Stimulated activated effector memory CD8-positive, alpha-beta T cell treated with anti-CD3 and anti-CD28 coated beads, Interleukin-12 subunit alpha, Interleukin-12 subunit beta, amount 100 ng/mL, for 72 hours (primary cell): ENCODE measurements at places on chromosomes 6 and 20.
A peak's percentile ranks its signal among the peaks of the same experiment; 100 is the strongest.

DNA sequence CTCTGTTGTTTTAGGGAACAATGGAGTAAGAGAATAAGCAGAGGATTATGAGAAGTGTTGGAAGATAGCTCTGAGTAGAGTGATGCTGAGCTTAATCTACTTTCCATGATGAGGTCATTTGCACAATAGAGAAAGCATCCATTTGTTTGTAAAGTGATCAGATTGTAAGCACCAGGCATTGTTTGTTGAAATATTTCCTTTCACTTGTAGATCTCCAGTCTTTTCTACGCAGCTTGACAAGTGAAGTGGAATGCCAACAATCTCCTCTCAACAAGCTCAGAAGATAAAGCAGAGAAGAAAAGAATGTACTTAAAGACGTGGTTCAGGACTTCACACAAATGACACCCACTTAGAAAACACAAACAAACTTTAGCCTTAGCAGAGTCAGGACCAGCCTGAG, 80.1 kb upstream of the MARCKS start:
- no peak for DNase-seq

DNA sequence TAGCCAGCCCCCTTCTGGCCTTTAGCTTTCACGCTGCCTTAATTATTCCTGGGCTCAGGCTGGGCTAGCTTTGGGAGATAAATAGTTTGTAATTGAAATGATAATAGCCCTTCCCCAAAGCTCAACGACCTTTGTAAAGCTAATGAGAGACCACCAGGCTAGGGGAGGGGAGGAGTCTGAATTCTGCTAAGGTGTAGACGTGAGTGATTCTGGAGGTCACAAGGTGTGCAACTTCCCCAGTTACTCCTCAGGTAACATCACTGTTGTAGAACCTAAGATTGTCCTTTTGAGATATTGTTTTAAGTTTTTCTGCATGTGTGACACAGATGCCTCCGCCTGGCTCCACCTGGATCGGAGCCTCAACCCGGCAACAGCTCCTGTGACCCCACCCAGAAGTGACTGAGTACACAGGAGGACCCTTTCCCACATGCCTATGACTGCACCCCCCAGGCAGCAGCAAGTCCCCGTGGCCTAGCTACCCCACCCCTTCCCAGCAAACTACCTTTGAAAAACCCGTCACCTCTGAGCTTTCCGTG, 5.8 kb upstream of the GPR31 start:
- DNase-seq = no peak

- no peak for DNase-seq
Observed at GRCh38 chr20:45821947-45822346, 5.2 kb downstream of the TNNC2 start.

DNA sequence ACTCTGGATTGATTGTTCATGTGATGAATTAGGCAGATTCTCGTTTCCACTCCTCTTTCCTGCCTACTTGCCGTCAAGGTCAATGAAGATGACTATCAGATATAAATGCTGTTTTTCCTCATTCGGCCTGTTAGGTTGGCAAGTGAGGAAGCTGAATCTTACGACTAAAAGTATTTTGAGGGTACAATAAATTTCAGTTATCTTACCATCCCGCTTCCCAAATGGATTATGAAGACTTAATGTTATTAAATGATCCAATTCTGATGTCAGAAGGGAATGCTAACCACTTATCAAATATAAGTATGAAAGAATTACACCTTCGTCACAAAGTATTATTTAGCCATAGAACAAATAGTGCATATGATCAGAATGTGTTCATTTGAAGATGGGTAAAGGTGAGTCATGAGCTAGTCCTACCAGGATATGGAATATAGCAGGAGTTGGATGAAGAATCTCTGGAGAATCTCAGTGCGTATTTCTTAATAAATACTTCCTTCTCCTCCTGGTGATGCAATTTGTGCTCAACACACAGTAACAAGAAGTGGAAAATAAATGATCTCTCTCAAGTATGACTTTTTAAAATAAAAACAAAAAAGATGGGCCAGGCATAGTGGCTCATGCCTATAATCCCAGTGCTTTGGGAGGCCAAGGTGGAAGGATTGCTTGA, 4.6 kb downstream of the GPLD1 start:
- no peak for DNase-seq

DNA sequence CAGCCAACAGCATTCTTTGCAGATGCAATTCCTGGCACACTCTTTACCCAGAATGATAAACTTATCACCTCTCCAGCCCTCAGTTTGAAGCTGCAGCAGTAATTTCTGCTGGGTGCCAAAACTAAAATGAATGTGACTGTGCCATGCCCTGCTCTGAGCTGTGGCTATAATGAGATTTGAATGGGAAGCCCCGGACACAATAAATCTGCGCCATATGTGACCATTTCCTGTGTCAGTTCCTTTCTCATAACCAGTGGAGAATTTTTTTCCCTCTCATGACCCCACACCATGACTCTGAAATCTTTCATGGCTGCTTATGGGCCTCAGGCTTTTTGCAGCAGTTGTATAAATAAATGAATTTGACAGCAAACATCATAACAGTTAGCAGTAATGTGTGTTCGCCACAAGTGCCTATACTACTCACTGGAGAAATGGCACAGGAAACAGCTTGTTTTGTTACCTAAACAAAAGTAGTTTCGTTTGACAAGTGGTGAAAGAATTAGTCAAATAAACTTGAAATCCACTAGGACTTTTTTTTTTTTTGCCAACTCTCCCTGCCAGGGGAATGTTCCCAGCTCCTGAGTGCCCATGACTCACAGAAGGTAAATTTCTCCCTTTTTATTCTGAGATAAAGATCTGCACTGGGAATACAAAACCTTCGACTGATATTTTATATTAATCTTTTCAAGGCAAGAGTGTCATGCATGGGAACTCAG, 408.4 kb downstream of the PKHD1 start:
- DNase-seq = no peak

DNA sequence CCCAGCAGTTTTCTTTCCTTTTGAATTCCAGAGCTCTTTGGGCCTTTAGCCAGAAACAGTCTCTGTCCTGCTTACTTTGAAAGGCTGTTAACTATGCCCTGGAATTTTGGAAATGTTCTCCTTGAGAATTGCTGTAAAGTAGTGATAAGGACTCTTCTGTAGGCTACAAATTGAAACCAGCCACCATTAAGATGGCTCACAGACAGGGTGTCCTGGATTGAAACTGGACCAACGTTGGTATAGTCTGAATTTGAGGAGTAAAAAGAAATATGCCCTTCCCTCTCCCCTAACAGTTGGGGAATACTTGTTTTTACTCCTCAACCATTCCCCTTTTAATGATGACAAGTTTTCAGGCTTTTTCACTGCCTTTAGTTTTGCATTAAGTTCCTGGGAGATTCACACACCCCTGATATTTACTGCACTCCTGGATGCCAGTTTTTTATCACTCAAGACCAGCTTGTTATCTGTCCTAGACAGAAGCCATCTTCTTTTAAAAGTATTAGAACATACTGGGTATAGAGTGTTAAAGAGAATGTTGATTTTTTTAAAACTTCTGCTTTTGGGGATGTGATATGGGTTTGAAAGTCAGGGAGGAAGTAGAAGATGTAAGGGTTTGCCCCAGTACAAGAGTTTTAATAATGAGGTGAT, 21.9 kb downstream of the TOP1 start:
- DNase-seq = no peak

DNA sequence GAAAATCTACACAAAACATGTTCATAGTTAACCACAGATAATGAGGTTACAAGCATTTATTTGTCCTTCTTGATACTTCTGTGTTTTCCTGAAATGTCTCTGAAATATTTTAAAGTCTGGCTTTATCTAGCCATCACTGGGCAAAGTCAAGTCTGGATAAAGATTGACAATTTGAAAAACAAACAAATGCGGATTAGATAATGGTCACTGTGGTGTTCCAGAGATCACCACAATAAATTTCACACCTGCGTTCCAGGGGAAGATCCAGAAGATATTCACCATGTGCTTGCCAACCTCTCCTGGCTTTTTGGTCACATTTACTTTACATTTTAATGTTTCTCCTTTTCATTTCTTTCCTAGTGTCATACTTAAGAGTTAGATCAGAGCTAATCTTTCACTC, 109.7 kb upstream of the CCDC28A start:
- no peak for DNase-seq

GRCh38 chr6:97312241-97312640, 29.2 kb upstream of the MMS22L start:
- DNase-seq = no peak

- no peak for DNase-seq
Observed at GRCh38 chr20:63738687-63739129, 868 bp upstream of the SLC2A4RG start.

GRCh38 chr6:7175462-7175861, 67.7 kb downstream of the RREB1 start:
- no peak for DNase-seq

- DNase-seq = no peak
Observed at GRCh38 chr20:57759724-57760123, 49.9 kb upstream of the PMEPA1 start.

- DNase-seq = peak; percentile 18
Observed at GRCh38 chr20:16803965-16804792, 56.0 kb downstream of the OTOR start.

GRCh38 chr20:46627234-46627633, 24.0 kb downstream of the SLC13A3 start:
- no peak for DNase-seq

DNA sequence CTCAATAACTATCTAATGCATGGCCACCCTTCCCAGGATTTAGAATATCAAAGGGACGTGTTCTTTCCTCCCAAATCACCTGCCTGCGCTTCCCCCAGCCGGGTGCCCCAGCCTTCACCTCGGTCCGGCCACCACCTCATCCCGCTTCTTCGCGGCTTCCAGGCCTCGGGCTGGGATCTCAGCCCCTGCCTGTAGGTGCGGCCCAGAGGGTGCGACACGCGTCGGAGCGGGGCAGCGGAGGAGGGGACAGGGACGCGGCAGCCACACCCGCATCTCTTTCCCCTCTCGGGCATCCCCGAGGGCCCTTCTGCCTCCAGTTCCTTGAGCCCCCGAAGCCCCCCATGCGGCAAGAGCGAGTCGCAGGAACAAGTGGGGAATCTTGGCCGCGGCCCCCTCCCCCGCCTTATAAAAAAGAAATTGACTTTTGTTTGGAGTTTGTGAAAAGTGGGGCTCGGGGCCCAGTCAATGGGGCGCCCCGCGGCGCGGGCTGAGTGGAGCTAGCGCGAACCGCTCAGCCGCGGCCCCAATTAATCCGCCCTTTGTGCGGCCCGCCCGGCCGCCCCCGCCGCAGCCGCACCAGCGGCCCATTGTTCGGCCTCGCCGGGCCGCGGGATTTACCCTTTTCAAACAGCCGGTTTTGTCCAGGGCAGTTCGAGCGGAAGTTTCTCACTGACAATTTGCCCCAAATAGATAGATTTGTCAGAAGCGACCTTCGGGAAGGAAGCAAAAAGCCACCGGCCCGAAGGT, 8.4 kb upstream of the NR2E1 start:
- no peak for DNase-seq

GRCh38 chr6:36145495-36145894, 15.2 kb downstream of the MAPK13 start:
- DNase-seq = no peak

DNA sequence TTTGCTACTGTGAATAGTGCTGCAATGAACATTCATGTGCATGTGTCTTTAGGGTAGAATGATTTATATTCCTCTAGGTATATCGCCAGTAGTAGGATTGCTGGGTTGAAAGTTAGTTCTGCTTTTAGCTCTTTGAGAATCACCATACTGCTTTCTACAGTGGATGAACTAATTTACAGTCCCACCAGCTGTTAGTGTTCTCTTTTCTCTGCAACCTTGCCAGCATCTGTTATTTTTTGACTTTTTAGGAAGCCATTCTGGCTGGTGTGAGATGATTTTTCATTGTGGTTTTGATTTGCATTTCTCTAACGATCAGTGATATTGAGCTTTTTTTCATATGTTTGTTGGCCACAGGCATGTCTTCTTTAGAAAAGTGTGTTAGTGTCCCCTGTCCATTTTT, 40.0 kb downstream of the PLG start:
- no peak for DNase-seq

DNA sequence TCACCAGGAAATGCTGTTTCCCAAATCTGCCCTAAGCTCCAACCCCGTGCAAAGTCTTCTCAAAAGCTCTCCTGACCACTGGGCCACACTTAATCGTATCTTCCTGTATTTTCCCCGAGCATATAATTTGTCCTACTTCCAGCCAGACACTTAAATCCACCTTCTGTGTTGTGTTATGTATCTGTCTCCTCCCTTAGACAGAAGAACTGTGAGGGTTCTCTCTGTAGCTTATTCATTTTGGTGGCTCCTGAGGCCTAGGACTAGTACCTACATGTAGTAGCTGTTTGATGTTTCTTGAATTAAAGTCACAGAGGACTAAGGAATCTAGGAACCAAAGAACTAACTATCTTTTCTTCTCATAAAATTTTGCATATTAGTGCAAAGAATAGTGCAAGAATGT, 292.6 kb downstream of the ALDH8A1 start:
- no peak for DNase-seq
